ENCODE measurements at places on chromosomes 1 and 21. TPM values are rescaled to one million over a fixed set of nuclear protein-coding genes. Genes with fewer than 3 reads are reported as not detected.

FAAH gene
- total RNA-seq = 2.0 TPM

CD53 gene
- total RNA-seq = not detected

ATP1A4 gene
- not detected for total RNA-seq

LCE2C gene
- not detected for total RNA-seq

LDLRAD1 gene
- total RNA-seq = not detected

ABCA4 gene
- 2.5 TPM for total RNA-seq

INAVA gene
- total RNA-seq = under 0.01 TPM

PCSK9 gene
- 0.19 TPM for total RNA-seq

GPR157 gene
- 5.4 TPM for total RNA-seq

ALX3 gene
- total RNA-seq = not detected

HES4 gene
- total RNA-seq = 7.6 TPM

KRTAP19-1 gene
- not detected for total RNA-seq

EPHB2 gene
- total RNA-seq = 2.3 TPM

SPRR2F gene
- not detected for total RNA-seq

SELE gene
- total RNA-seq = under 0.01 TPM

FRRS1 gene
- 39.2 TPM for total RNA-seq

NUP210L gene
- 0.28 TPM for total RNA-seq

CCDC30 gene
- total RNA-seq = 1.4 TPM

UBE4B gene
- 19.4 TPM for total RNA-seq

MIXL1 gene
- total RNA-seq = not detected

FMOD gene
- 6.5 TPM for total RNA-seq

ZNF683 gene
- total RNA-seq = not detected

VWA5B1 gene
- total RNA-seq = not detected

ATP6V1G3 gene
- not detected for total RNA-seq

FCRL2 gene
- not detected for total RNA-seq

UBL4B gene
- total RNA-seq = not detected

KIRREL1 gene
- total RNA-seq = 92.4 TPM

IL12RB2 gene
- total RNA-seq = not detected

CSMD2 gene
- total RNA-seq = 0.56 TPM

SPRR2A gene
- total RNA-seq = not detected

OLFML3 gene
- 7.5 TPM for total RNA-seq

RNU1-4 gene
- under 0.01 TPM for total RNA-seq

ODF2L gene
- total RNA-seq = 18.6 TPM

PLA2G4A gene
- total RNA-seq = 49.9 TPM

SLC25A34 gene
- 0.38 TPM for total RNA-seq

LYPD8 gene
- not detected for total RNA-seq

OR2M7 gene
- total RNA-seq = not detected

C21orf91 gene
- total RNA-seq = 6.5 TPM

TTC34 gene
- 0.28 TPM for total RNA-seq

DHDDS gene
- total RNA-seq = 54.4 TPM

TMEM54 gene
- 25.9 TPM for total RNA-seq

HJV gene
- not detected for total RNA-seq

CD2 gene
- total RNA-seq = not detected

CGN gene
- under 0.01 TPM for total RNA-seq

PLA2G2D gene
- total RNA-seq = not detected

OR6K3 gene
- total RNA-seq = not detected

AK5 gene
- total RNA-seq = 77.0 TPM

TCEA3 gene
- total RNA-seq = 10.7 TPM

PTAFR gene
- total RNA-seq = under 0.01 TPM

HSF2BP gene
- total RNA-seq = 0.96 TPM

SLC35F3 gene
- not detected for total RNA-seq

CAPN9 gene
- not detected for total RNA-seq
